Stimulated activated CD8-positive, alpha-beta memory T cell treated with anti-CD3 and anti-CD28 coated beads, Interleukin-7, amount 100 ng/mL, for 24 hours (primary cell): ENCODE measurements at places on chromosomes 2 and 18.

DNA sequence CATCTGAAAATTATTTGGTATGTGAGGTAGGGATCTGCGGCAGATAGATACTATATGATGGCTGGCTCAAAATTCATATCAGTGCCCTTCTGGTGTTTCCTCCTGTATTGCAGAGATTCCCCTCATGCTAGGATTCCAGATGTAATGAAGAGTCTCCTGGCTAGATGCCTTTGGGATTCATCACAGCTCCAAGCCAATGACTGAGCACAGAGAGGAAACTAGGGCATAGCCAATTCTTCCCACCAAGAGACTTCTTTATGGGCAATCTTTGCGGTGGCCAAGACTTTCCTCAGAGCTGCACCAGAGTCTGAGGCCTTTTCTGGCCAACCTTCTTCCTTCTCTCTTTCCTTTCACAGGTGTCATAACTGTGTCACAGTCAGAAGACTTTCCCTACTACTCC is 25.5 kb upstream of the CIB4 start:
- no peak for DNase-seq

DNA sequence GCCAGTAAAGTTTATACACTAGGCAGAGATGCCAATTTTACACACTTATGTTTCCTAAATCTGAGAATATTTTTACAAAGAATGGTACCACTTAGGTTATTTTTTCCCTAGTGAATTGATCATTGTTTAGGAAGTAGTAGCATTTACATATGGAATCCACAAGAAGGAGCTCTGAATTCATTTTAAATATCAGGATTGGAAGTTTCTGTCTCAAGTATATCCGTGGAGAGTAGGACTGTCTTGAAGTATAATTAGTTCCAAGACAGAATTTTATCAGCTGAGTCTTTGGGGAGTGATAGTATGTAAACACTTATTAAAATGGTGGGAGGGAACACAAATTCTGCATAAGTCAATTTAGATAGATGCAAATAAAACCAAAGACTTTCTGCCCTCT is 82.3 kb upstream of the FAM98A start:
- DNase-seq: no peak

DNA sequence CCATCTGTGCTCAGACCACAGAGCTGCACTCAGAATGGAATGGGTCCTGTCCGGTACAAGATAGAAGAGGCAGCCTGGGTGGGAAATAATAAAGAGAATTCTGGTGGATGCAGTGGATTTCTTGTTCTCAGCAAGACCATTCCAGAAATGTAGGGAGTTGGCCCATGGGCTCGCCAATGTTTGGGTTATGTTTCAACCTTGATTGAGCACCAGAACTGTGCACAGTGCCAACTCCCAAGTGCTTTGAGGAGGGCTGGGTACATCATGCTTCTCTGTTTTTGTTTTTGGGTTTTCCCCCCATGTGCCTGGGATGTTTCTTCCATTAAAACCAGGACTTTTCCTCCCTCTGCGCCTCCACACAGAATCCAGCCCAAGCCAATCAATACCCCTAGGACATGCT is 304.1 kb downstream of the TNS1 start:
- DNase-seq: no peak

GRCh38 chr2:211516537-211516936 is 960.1 kb downstream of the CPS1 start:
- no peak for DNase-seq

GRCh38 chr2:82000606-82001005 is 1696.1 kb upstream of the LRRTM1 start:
- DNase-seq: no peak

DNA sequence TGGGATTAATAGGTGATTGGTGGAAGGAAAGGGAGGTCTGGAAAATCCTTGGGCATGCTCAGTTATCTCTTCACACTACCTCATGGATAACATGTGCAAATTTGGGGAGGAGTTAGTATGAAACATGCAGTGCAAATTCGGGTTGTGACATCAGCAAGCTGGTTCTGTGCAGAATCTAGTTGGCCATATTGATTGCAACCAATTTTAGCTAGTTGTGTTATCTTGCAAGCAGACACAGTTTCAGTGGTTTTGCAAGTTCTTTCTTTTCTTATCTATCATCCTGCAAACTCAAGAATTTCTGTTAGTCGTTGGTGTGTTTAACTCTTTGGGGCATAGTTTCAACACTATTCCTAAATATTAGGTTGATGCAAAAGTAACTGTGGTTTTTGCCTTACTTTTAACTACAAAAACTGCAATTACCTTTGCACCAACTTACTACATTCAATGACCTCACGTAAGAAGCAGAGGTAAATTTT is 135.4 kb downstream of the PTH2R start:
- no peak for DNase-seq

- no peak for DNase-seq
Measured at GRCh38 chr18:77608807-77609206, 359.2 kb downstream of the GALR1 start.

DNA sequence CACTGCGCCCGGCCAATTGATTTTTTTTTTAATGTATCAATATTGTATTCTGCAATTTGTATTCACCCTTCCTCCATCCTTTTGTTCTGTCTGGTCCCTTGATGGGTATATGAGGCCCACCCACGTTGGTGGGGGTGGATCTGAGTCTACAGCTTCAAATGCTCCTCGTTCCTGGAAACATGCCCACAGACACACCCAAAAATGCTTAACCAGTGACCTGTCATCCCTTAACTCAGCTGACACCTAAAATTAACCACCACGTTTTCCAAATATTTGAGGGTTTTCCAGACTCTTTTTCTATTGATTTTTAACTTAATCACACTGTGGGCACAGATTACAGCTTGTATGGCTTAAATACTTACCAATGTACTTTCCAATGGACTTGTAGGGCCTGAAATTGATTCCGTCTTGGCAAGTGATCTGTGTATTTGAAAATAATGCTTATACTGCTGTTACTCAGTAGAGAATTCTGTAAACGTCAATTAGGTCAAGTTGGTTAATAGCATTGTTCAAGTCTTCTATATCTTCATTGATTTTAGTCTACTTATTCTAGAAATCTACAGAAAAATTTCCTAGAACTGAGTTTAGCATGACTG is 34.4 kb upstream of the CYP27C1 start:
- DNase-seq: no peak

DNA sequence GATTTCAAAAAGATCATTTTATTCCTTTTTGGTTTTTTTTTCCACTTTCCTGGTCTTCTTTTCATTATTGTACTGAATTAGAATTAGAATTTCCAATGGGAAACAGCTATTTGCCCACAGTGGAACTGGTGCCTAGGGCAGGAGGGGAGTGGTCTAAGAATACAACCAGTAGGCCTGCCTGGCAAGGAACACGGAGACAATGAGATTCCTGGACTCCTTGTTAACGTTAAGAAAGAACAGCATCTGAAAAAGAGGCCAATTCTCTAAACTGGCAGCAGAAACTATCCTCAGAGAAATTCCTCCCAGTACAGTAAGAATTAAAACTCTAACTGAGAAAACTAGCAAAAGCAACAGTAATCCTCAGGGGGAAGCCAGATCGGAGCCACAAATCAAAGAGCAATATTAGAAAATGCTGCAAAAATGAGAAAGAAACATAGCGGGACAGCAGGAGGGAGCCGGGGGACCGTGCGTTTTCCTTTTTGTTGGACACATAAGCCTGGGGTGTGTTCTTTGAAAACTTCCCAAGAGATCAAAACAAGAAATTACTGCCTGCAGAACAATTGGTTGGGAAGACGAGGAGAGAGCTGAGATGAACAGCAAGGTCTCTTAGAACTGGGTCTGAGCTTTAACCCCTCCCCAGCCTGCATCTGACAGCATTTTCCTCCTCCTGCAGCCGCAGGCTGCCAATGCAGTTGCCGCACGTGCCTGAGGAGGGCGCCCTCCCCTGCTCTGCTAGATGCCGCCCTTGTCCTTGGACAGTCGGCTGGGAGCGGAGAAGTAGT is 776.0 kb downstream of the TSN start:
- no peak for DNase-seq

DNA sequence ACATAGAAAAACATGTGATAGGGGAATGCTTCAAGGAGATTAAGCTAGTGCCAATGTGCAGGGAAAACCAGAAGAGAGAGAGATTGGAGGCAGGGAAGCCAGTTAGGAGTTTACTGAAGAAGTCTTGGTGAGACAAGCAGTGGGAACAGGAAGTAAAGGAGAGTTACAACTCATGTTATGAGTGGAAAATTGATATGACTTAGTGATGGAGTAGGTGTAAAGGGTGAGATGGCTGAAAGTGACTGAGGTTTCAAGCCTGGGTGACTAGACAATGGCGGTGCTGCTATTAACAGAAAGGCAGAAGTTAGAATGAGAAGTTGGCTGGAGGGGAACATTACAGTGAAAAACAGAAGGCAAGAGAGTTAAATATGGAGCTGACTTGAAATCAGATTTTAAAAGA is 16.5 kb downstream of the DOK1 start:
- no peak for DNase-seq

DNA sequence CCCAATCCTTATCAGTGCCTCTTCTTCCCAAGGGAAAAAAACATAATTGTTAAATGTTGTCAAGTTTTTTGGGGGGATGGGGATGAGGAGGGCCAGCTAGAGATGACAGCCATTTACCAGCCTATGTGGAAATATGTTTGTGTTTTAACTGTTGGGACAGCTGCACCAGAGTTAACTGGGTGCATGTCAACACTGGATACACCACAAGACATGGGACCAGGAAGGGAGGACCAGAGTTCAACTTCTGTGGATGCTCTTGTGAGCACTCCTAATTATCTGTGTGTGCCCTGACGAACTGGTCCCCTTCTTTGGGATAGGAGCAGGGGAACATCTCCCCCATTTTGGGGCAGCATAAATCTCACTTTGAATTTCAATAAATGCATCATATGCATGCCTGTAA is 66.1 kb upstream of the FZD5 start:
- DNase-seq: no peak

- DNase-seq: no peak
Measured at GRCh38 chr18:70411876-70412435, 123.1 kb downstream of the SOCS6 start.

GRCh38 chr2:181441670-181442069 is 15.5 kb upstream of the ITGA4 start:
- DNase-seq: no peak

DNA sequence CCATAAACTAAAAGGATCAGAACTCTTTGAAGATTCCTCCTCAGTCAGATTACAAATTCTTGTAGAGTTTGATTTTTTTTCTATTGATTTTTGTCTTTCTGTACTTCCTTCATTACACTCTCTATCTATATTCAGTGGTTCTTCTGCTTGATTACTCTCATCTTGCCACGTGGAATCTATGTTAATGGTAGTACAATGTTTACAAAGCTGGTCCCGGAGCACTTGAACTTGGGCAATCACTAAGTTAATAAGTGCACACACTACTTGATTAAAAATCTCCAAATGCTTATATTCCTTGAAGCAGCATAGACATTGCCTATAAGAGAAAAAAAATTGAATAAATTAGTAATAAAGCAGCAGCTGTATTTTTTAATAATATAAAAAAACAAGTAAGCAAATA is 65.1 kb downstream of the USP34 start:
- no peak for DNase-seq

DNA sequence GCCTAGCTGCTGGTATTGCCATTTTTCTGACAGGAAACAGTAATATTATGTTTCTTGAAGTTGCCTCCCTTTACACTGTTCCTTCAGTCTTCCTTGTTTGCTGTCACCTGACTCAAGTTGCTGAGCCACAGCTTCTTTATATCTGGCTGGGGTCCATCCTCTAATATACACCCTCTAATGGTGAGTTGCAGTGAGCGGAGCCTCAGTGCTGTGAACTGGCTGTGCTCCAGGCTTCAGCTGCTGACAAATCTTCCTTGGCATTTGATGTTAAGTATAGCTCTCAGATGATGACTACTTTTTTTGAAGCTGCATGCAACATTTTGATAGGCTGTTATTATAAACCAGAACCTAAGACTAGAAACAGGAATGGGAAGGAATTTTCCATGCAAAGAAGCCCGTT is 366.7 kb downstream of the NUP35 start:
- no peak for DNase-seq

GRCh38 chr2:56613254-56613653 is 429.5 kb downstream of the CCDC85A start:
- no peak for DNase-seq

DNA sequence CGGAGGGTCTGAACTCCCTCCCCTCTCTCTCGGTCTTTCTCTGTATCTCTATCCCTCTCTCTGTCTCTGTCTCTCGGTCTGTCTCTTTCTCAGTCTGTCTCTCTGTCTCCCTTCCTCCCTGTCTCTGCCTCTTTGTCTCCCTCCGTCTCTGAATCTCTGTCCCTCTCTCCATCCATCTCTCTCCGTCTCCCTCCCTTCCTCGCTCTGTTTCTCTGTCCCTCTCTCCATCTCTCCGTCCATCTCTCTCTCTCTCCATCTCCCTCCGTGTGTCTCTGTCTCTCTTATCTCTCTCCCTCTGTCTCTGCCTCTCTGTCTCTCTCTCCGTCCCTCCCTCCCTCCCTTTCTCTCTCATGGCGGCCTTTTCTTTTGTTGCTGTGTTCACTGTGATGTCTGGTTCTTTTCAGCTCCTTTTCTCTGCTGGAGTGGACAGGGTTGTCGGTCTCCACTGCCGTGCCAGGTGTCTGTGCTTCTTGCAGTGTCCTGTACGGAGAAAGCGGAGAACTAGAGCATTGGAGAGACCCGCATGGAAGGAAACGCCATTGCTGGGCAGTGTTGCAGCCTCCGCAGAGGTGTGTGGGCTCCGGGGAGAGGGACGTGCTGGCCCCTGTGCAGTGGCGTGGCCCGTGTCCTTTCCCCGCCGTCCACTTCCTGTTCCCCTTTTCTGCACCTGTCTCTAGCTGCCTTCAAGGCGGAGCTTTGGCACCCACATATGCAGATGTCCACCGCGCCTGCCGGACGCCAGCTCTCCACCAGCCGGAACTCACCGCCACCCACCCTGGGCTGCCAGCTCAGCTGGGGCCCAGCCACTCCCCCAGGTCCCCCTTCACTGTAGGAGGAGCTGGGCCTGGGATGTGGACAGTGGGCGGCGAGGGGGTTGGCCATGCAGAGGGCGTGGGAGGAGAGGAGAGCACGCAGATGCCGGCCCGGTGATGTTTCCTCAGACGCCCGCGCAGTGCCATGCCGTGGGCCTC is 113.1 kb downstream of the NFATC1 start:
- DNase-seq: no peak

- no peak for DNase-seq
Measured at GRCh38 chr2:46276642-46277041, 20.6 kb upstream of the EPAS1 start.

GRCh38 chr2:232240906-232241305 is 137.6 kb upstream of the ALPP start:
- no peak for DNase-seq

GRCh38 chr2:151978709-151979108 is 120.1 kb downstream of the CACNB4 start:
- DNase-seq: no peak

- no peak for DNase-seq
Measured at GRCh38 chr2:78201064-78201575, 678.9 kb upstream of the LRRTM4 start.
